Stimulated activated CD8-positive, alpha-beta memory T cell treated with anti-CD3 and anti-CD28 coated beads, Interleukin-15, amount 100 ng/mL, for 1 hour (primary cell): ENCODE measurements at places on chromosomes 3 and 15.

DNA sequence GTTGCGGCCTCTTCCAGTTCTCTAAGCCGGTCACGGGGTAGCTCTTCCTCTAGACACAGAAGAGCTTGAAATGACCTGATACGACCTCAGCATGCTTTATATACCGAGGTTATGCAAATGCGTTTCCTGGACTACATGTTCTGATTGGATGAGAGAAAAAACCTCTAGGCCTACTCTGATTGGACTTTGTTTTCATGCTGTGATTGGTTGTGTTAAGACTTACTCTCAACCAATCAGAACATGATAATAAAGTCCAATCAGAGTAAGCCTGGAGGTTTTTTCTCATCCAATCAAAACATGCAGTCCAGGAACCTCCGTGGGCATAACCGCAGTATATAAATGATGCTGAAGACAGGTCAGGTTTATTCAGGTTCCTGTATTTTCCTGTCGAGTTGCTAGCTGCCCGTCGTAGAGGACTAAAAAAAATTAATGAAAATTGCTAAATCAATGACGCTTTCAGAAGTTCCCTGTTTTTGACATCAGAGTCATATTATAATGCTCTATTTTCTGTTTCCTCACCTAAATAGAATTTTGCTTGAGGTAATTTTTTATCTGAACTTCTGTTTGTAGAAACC, 177.4 kb downstream of the POTEB3 start:
- DNase-seq, result no peak

DNA sequence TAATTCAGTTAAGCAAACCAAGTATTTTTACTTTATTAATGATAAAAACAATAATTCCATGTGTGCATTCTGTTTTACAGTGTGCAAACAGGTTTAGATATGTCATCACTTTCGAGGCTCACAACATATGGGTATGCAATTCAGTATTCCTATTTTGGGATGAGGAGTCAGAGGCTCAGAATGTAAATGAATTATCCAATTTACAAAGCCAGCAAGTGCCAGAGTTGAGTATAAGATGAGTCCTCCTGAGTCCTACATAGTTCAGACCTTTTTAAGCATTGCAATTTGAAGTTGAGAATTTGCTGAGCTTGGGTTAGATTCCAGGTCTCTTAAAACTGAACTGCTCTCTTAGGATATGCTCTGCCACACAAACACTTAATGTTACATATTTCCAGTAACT, 424.2 kb upstream of the ROBO2 start:
- no peak for DNase-seq

- DNase-seq, result no peak
These were observed 13.8 kb downstream of the KLHL6 start for GRCh38 chr3:183541738-183542137.

- DNase-seq, result no peak
These were observed 34.5 kb downstream of the PRICKLE2 start for GRCh38 chr3:64190517-64191515.

DNA sequence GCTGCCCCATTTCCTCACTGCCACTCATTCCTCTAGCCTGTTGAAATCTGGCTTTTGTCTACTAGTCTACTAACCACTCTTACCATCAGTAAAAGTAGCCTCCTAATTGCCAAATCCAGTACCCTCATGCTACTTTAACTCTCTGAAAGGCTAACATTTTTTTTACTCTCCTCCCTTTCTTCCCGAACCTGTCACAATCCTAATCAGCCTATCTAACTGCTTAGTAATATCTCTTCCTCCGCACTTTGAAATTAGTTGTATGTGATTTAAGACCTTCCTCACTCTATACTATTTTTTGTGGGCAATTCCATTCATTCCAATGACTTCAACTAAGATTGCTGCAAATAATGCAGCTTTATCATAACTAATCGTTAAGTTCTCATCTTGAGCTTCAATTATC, 3.7 kb downstream of the SENP7 start:
- DNase-seq, result no peak

DNA sequence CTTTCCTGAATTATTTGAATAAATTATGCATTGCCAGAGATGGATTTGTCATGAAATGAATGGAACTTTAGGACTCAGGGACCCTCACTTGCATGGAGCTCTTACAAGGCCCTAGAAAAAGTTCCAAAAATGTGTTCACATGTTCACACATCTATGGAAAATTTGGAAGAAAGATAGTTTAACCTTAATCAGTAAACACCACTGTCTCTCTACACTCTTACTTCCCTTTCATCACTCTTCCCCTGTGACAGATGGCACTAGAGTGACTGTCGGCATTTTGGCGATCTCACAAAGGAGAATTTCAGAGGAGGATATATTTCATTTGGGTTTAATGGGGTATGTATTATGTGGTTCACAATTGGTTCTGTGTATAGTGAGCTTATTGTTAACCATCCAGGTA, 600.8 kb downstream of the IGSF11 start:
- DNase-seq, result no peak
